HTR-8/SVneo (cell line): ENCODE measurements at places on chromosomes 3 and 15.

GRCh38 chr15:72130272-72130671 is 12.1 kb downstream of the SENP8 start:
- no peak for DNase-seq

- no peak for DNase-seq
Measured at GRCh38 chr3:50853936-50854335, 179.2 kb downstream of the DOCK3 start.

DNA sequence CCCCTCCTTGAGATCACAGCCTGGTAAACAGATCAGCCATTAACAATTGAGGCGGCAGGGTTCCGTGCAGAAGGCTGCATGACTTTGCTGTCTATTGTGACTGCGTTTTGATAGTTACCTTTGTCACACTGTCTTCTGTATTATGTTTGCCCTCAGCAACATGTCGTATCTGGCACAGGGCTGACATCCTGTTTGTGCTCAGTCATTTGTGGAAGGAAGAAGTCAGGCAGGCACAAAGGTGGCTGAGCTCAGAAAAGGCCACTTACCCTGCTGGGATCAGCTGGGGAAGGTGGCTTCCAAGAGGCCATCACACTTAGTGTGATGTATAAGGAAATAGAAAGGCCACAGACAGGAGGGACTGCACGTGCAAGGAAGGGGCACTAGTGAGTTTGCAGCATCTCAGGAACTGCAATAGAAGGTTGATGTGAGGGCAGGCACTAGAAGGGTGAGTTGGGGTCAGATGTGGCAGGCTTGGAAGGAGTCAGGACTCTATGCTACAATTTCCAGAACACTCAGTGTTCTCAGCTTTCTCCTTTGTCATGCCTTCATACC is 13.4 kb downstream of the PML start:
- no peak for DNase-seq

- no peak for DNase-seq
Measured at GRCh38 chr15:52067545-52067926, 45.0 kb downstream of the BCL2L10 start.

- no peak for DNase-seq
Measured at GRCh38 chr15:35321926-35322325, 224.0 kb downstream of the DPH6 start.

DNA sequence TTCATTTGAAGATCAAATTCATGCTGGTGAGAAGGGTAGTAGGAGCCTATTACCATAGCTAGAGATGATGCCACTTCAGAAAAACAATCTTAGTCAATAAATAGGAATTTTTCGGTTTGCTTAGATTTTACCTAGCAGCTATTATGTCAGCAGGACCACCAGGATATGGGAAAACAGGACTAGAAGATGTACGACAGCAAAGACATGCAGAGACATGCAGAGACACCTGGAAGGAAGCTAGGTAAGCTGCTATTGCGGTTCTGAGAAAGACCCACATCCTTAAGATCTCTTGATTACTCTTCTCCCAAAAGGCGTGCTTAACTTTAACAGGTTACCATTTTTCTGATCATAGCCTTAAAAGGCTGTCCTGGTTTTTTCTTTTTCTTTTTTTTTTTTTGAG is 64.8 kb upstream of the THSD4 start:
- no peak for DNase-seq

GRCh38 chr3:139574026-139574947 is 34.7 kb upstream of the RBP1 start:
- DNase-seq: no peak

- no peak for DNase-seq
Measured at GRCh38 chr15:95630683-95631082, 699.8 kb upstream of the NR2F2 start.

- no peak for DNase-seq
Measured at GRCh38 chr3:177418787-177419186, 221.5 kb upstream of the TBL1XR1 start.

DNA sequence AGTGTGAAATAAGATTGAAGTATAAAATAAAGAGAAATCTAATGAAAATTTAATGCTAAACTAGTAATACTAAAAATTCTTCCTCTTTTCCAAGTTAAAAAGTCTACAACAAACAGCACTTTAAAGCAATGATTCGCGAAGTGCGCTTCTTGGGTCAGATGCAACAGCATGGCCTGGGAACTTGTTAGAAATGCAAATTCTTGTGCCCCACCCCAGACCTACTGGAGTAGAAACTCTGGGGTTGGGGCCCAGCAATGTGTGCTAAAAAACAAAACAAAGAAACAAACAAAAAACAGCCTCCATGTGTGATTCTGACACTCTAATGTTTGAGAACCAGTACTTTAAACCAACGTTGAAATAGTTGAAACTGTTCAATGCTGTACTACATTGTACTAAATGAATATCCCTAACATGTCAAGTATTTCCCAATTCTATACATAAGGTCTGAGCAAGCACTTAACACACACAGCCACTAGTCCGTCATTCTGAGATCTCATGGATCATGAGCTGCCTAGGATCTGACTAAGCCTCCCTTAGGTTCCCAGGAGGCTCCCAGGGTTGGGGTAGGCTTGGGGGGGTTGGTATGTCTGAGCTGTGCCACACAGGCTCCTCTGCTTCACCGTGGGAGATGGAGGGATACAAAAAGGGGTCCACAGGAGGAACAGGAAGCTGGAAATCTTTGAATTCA is 6.1 kb downstream of the RASGRP1 start:
- no peak for DNase-seq

DNA sequence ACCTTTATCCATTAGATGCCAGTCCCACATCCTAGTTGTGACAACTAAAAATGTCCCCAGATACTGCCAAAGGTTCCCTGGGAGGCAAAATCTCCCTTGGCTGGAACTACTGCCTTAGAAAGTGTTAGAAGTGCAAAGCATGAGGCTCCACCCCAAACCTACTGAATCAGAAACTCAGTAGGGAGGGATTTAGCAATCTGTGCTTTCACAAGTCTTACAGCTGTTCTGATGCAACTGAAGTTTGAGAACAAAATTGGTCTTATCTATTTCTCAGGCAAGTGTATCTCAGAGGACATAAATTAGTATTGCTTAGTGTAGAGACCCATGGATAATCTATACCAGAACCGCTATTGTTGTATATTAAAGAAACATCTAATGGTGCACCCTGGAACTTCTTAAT is 70.2 kb downstream of the CLDN1 start:
- DNase-seq: no peak

GRCh38 chr3:55645422-55645821 is 158.3 kb upstream of the WNT5A start:
- DNase-seq: no peak

GRCh38 chr15:73758461-73758860 is 5.3 kb upstream of the INSYN1 start:
- no peak for DNase-seq

DNA sequence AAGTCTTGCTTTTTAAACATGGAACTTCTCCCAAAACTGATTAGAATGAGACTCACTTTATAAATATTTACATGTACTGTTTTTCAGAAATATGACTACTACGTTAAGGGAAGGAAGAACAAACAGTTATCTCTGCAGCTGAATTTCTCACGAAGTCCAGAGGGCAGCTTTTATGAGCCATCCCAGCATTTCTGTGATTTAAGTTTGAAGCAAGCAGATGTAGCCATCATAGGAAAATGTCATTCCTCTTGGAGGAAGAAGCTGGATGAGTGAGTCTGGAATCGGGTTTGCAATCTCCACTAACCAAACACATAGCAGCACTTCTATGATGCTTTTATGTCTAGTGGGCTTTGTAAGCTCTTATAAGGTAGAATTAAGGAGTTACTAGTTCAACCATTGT is 53.7 kb downstream of the SCN11A start:
- DNase-seq: no peak

- peak; percentile 10 for DNase-seq
Measured at GRCh38 chr3:62134061-62134496, 239.3 kb downstream of the FEZF2 start.

DNA sequence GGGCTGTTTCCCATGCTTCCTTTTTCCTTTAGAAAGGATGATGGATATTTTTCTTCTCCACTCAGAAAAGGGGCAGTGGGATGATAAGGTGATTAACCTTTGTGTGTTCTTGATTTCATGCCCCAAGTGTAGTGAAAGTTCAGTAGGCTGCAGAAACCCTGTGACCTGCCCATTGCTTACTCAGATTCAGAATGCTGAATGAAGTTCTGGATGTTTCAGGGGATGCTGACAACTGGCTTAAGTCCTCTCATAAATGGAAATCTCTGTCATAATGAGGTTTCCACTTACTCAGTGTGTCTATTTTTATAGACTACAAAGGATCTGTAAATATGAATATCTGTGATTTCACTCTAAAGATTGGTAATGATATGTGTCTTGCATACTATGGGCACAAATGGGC is 471.3 kb upstream of the TPRG1 start:
- no peak for DNase-seq

- no peak for DNase-seq
Measured at GRCh38 chr3:52442409-52443267, 2.3 kb downstream of the SEMA3G start.

GRCh38 chr3:167864552-167864874 is 129.0 kb downstream of the SERPINI1 start:
- DNase-seq: no peak

DNA sequence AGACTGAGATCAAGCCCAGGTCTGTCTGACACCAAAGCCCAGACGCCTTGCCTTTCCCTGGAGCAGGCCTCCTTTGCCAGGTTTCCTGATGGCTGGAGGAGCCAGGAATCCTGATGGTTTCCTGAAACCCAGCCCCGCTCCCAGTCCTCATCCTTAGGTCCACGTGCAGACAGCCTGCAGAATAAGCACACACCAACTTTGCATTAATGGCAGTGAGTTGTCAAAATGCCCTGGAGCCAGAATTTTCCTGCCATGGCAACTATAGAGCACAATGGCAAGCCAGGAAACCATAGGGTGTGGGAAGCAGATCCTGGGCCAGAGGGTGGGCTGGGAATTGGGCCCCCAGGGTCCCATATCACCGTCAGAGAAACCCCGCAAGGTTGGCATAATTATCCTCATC is 67.4 kb upstream of the HRH1 start:
- DNase-seq: no peak

GRCh38 chr3:169299129-169299528 is 364.4 kb downstream of the MECOM start:
- DNase-seq: no peak

DNA sequence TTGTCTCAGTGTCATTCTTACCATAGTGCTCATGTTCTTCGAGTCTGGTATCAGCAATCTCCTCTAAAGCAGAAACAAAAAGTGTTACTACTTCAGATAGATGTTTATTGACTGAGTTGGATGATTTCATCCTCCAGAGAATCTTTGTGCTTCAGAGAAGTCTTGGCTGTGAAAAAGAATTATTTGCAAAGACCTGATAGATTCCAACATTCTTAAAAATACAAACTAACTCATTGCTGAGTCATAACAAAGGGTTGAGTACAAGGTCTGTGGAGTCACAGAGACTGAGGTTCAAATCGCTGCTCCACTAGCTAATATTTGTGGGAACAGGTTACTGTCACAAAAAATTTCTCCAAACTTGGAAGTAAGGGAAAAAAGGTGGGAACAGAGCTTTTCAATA is 9.0 kb upstream of the STRIT1 start:
- no peak for DNase-seq

DNA sequence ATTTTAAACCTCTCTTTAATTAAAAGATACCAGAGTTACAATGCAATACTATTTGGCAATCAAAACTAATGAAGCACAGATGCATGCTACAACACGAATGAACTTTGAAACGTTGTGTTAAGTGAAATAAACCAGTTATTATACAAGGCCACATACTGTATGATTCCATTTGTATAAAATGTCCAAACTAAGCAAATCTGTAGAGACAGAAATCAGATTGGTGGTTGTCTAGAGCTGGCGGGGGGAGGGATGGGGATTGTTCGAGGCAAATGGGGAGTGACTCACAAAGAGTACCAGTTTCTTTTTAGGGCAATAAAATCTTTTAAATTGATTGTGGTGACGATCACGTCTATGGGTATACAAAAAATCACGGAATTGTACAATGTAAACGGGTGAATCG is 677.0 kb downstream of the NTRK3 start:
- DNase-seq: no peak

- DNase-seq: no peak
Measured at GRCh38 chr15:45179221-45179985, 8.4 kb downstream of the SHF start.

- no peak for DNase-seq
Measured at GRCh38 chr3:101643861-101644613, 32.9 kb downstream of the ZBTB11 start.
